Naive thymus-derived CD4-positive, alpha-beta T cell (primary cell): ENCODE measurements at places on chromosomes 11 and 22. TPM values are rescaled to one million over a fixed set of nuclear protein-coding genes. Genes with fewer than 3 reads are reported as not detected.

- no peak for DNase-seq
Observed at GRCh38 chr11:82859750-82860149, 40.5 kb downstream of the PRCP start.

DNA sequence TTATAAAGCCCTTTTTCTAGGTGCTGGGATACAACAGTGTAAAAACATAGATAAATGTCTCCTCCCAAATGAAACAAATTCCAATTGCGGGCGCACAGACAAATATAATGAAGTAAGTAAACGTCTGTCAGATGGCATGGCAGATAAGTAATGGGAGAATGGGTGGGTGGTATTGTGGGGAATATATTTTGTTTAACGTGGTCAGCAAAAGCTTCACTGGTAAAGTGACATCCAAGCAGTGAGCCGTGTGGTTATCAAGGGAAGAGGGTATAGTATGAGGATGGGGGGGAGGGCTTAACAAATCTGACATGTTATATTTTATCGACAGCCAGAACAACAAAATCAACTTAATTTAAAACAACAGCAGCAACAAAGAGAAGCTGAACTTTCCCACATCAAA is 1.2 kb downstream of the SVIP start:
- no peak for DNase-seq

- no peak for DNase-seq
Observed at GRCh38 chr11:31355131-31355530, 14.4 kb downstream of the DCDC1 start.

- no peak for DNase-seq
Observed at GRCh38 chr22:27881421-27881820, 37.6 kb downstream of the PITPNB start.

- no peak for DNase-seq
Observed at GRCh38 chr11:127492029-127492428, 491.5 kb upstream of the KIRREL3 start.

DNA sequence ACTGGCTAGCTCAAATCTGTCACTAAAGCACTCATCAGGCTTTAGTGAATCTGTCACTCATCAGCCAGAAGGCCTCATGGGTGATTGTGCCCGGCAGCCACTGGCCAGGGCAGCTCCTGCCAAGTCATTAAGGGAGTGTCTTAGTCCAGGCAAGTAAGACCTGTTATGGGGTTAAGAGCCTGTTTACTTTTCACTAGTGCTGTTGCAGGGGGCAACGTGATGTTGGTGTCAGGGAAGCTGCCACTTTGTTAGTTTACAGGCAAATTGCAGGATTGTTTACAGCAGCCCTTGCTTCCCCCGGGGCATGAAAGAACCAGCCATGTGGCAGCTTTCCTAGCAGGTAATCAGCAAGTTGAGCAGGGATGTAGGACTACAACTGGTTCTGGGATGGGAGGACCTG is 155.6 kb upstream of the NCAM1 start:
- DNase-seq, result no peak

- DNase-seq, result no peak
Observed at GRCh38 chr11:92955860-92956259, 13.6 kb upstream of the MTNR1B start.

GRCh38 chr11:30635401-30635989 is 49.3 kb upstream of the MPPED2 start:
- no peak for DNase-seq

GRCh38 chr22:43432883-43433415 is 21.1 kb downstream of the MPPED1 start:
- no peak for DNase-seq

DNA sequence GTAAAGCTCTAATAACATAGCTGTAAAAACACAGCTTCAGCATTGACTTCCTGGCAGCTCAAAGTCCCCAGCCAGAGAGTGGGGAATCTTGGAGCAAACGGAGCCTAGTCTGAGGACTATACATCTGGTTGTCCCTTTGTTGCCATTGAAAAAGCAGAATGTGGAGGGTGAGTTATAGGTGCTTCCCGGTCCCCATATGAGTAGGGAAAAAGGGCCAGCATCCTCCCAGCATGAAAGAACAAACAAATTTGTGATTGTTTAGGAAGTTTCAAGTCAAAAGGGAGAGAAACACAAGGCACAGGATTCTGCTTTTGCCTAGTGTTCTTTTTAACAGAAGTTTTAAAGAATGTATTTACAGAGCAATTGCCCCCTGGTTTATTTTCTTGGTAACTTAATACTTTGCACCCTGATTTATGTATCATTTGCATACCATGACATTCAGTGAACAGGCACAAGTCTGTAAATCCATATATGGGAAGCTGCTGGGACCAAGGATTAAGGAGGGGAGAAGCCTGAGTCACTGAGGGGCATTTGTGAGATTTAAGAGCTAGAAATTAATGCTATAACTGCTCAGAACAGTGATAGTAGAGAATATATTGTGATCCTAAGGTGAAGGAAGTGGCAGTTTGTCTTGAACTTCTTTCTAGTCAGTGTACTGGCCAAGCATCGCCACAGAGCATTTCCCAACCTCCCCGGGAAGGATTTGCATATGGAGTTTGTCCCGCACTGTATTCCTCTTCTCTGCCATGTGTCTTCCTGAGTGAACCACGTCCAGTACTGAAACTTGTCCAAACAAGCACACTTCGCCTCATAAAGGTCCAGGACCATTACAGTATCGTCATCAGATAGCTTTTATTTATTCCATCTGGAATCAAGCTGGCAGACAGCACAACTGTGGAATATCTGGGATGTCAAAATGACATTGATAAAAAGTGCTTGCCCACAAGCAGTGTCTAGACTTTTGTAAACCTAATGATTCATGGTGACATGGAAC is 103.0 kb downstream of the DBX1 start:
- no peak for DNase-seq

DNA sequence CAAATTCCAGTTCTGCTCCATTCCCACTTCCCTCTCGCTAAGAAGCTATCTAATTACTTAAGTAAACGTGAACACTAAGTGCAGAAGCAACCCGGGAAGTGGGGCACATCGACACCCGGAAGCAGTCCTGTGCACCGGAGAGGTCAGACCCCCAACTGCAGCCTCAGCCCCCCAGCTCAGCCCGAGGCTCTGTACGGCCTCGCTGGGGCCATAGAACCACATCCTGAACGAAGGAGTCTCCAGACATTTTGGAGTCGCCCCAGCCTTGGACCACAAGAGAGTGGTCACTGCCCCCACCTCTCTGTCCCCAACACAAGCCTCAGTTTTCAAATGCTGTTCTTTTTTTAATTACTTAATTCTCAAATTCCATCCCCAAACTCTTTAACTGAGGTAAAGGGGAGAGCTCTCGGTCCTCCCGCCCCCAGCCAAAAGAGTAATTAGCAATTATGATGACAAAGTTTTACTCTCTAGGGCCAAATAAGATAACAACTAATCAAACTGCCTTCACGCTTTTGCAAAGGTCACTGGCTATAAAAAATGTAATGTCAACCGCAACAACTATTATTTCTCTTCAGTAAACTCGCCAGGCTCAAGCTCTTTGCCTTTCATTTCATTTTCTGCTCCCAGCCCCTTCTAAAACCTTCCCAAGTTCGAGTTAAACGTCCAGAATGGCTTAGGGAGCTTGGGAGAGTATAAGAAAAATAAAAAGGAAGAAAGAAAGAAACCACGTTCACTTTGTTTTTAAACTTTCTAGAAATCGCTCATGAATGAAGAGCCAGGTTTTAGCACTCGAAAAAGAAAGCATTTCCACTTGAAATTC is 2.2 kb downstream of the PAX6 start:
- DNase-seq, result no peak

DNA sequence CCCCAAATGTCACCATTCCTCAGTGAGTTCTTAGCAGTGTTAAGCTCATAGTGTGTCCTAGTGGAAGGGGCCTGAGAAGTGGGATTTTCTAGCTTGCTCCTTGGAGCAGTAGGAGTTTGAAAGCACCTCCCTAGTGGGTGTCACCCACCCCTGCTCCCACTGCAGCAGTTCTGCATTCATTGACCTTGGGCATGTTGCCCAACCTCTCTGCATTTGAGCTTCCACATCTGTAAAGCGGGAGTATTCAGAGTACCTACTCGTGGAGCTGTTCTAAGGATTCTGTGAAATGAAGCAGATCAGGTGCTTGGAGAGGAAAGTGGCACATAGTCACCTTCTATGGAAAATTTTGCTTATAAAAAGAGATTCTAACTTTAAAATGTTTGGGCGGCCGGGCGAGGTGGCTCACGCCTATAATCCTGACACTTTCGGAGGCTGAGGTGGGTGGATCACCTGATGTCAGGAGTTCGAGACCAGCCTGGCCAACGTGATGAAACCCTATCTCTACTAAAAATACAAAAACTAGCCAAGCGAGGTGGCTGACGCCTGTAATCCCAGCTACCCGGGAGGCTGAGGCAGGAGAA is 16.9 kb downstream of the LMO2 start:
- DNase-seq, result no peak

- no peak for DNase-seq
Observed at GRCh38 chr11:133104009-133104744, 428.1 kb downstream of the OPCML start.

GRCh38 chr11:75652936-75653335 is 15.9 kb downstream of the MAP6 start:
- no peak for DNase-seq

DNA sequence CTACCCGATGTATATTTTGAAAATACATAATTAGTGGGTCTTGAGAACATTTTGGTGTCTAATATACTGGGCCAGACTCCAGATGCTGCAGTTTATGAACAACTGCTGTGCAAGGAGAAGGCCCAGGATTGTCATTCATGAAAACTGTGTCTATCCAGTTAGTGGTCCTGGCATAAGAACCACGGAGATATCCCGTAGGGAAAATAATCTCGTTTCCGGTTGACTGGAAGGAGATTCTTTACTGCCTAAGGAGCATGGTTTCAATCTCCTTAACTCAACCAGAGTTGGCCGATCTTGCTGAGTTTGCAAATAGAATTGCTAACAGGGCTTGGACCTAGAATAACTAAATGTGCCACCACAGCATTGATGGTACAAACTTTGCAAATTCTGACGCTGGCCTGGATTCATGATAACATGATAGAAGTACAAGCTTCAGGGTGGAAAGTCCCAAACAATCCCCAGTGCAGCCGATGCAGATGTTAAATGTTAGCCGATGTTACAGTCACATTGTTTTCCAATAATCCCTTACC is 4.6 kb upstream of the RTCB start:
- no peak for DNase-seq

DNA sequence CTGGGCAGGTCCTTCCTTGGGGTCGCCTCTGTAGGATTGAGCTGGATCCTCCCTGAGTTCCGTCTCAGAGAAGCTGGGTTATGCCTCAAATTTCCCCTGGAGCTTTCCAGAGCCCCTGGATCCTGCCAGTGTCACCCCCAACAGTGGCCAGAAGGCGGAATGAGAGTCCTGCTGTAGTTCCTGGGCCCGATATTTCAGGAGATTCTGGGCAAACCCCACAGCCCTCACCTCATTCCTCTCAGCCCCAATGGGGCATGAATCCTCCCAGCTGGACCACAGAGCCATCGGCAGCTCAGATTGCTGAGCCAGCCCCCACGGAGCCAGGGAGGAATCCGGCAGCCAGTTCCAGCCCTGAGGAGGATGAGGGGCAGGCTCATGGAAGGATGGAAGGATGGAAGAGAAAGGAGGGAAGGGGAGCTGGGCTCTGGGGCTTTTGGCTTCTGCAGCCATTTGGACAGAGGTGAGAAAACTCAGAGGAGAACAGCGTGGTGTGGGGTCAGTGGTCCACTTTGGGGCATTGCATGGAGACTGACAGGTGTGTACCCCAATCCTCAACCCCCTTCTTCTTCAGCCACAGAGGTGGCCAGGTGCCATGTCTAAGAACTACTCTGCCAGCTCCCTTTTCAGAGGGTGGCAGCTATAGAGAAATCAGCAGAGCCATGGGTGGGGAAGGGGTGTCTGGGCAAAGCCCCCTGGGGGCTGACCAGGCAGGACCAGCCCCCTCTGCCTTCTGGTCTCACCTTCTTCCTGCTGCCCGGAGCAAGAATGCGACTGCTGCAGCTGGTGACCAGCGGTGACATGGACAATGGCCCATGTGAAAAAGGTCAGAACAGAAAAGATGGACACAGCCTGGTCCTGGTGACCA is 867.6 kb downstream of the TBC1D22A start:
- DNase-seq, result no peak

- no peak for DNase-seq
Observed at GRCh38 chr11:101474666-101475065, 109.1 kb downstream of the TRPC6 start.

DNA sequence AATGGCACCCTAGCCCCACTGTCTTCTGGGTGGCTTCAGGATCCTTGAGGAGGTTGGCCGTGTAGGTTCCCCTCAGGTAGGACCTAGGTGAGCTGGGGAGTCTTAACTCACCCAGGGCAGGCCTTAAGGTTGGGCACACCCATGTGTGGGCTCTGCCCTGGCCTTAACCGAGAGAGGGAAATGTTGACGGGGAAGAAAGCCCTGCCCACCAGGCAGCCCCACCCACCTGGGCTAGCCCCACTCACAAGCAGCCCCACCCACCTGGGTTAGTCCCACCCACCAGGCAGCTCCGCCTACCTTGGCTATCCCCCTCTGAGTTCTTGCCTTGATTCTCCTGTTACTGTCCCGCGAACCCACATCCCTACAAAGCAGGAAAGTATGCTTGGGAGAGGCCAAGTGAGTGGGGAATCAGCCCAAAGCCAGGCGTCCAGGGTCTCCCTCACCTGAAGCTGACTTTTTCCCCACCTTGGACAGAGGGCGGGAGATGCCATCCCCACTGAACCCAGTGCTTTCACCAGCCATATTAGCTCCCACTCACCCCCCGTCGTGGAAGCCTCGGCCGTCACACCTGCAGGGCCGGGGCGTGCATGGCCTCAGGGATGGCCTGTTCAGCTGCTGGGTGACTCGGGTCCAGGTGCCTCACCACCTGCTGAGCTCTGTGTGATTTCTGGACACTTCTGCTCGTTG is at the start of gene MYEOV:
Gene MYEOV, plus strand, starts transcription at position 337 of the 687 bp plus-strand sequence. CDS start 1,200 bp downstream, outside the sequence.
- DNase-seq, result no peak

DNA sequence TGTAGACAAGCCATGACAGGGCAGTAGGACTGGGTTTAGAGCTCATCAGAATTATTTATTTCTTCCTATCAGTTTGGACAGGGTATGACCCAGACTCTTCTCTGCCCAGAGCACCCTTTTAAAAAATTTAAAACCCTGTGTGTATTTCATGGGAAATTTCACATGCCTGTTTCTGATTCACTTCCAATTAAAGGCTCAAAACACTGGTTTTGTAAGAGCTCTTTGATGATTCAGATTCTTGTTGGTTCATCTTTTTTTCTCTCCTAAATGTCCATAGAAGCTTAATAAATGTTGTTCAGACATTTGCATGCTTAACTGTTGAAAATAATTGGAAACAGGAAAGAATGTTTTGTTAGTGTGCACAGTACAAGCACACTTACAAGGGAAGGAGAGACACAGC is 13.8 kb downstream of the FLI1 start:
- DNase-seq, result no peak

Gene SCGB1A1
- not detected for polyA plus RNA-seq

Gene SLC22A9
- polyA plus RNA-seq, result not detected

Gene NEFH
- 0.25 TPM for polyA plus RNA-seq

Gene MS4A12
- not detected for polyA plus RNA-seq

Gene PYGM
- polyA plus RNA-seq, result 0.64 TPM

Gene CD248
- 10.6 TPM for polyA plus RNA-seq

Gene GSTT4
- not detected for polyA plus RNA-seq

Gene UPK2
- not detected for polyA plus RNA-seq

Gene ARL2
- 90.0 TPM for polyA plus RNA-seq

Gene OR8G5
- not detected for polyA plus RNA-seq

Gene SCGB1D2
- polyA plus RNA-seq, result not detected

Gene MS4A3
- polyA plus RNA-seq, result not detected

Gene CNGA4
- not detected for polyA plus RNA-seq

Gene RCOR2
- not detected for polyA plus RNA-seq
